NCI-H2029 (cell line): ENCODE measurements at places on chromosomes 5 and 9.

- no peak for DNase-seq
Observed at GRCh38 chr5:96691503-96692303, 29.5 kb downstream of the CAST start.

DNA sequence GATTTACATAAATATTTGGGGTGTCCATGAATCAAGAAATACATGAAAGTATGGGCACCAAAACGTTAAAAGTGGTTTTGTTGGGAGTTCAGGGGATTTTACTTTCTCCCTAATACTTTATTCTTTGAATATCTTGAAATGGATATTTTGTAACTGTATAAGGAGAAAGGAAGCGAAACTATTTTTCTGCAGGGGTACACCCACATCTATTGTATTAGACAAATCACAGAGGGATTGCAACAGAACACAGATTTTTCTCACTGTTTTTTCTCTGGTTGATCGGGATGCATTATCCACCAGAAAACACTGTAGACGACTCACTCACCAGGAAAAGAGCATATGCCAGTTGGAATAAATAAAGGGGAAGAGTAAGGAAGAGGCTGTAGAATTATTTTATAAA, 1.2 kb upstream of the RABGAP1 start:
- no peak for DNase-seq

DNA sequence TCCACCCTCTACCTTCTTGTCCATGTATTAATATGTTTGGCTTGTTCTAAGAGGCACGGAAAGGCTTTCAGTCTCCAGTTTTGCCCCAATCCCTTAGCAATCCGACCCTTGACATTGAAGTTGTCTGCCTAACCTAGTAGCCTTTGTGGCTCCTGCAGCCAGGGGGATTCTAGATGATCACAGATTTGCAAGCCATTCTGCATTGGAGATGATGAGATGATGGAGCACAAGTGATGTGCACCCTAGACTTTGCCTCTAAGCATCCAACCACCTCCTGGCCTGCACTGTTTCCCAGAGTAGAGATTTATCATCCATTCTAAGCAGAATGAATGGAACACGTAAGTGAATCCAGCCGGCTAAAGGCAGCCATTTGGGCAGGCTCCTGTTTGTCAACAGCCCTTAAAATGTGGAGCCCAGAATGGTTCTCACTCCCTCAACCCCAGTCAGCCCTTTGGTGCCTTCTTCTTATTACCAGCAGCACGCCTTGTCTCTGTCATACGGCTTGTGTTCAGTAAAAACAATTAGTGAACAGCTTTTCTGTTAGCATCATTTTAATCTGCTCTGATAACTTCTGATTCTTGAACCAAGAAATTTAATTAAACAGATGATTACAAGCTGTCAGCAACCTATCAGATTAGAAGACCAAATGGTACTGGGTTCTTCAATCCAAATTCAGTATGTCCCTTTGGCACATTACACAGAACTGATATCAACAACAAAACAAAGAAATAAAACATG, 5.7 kb upstream of the TRAF1 start:
- DNase-seq = no peak

GRCh38 chr5:173891308-173892116, 3.4 kb downstream of the CPEB4 start:
- DNase-seq = no peak

GRCh38 chr5:59371525-59372127, 521.9 kb downstream of the PDE4D start:
- no peak for DNase-seq

- DNase-seq = no peak
Observed at GRCh38 chr5:110751902-110752762, 13.3 kb downstream of the SLC25A46 start.

- no peak for DNase-seq
Observed at GRCh38 chr9:32926911-32927310, 74.5 kb downstream of the APTX start.

- DNase-seq = no peak
Observed at GRCh38 chr5:107199756-107200155, 471.0 kb downstream of the EFNA5 start.

GRCh38 chr9:128689293-128689774, 312 bp downstream of the SET start:
- peak; percentile 54 for DNase-seq

DNA sequence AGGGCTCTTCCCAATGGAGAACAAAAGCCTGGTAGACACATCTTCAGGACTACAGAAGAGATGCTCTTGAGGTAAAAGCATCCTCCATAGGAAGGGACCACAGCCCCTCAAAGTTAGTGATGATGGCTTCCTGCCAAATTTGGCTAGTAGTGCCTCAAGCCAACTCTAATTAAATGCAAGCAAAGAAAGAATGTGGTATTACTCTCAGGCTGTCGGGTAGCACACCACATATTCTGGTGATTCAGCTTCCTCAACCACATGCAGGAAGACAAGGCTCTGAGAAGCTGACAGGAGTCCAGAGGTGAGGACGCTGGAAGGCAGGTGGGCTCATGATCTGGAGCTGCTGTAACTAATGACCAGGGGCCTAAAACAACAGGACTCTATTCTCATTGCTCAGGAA, 37.2 kb upstream of the S1PR3 start:
- no peak for DNase-seq

GRCh38 chr5:115544043-115544435, 536 bp downstream of the FEM1C start:
- no peak for DNase-seq

- no peak for DNase-seq
Observed at GRCh38 chr9:91992461-91993041, 42.5 kb upstream of the ROR2 start.
